ENCODE measurements at places on chromosomes 2 and 18.

- DNase-seq: no peak
These were observed 147.2 kb downstream of the ASB1 start for GRCh38 chr2:238573916-238574315.

GRCh38 chr2:227853765-227854271 lies 17.6 kb upstream of the DAW1 start:
- no peak for DNase-seq

- peak; percentile 95 for DNase-seq
These were observed 1.0 kb upstream of the AGBL5 start for GRCh38 chr2:27050281-27050995.

DNA sequence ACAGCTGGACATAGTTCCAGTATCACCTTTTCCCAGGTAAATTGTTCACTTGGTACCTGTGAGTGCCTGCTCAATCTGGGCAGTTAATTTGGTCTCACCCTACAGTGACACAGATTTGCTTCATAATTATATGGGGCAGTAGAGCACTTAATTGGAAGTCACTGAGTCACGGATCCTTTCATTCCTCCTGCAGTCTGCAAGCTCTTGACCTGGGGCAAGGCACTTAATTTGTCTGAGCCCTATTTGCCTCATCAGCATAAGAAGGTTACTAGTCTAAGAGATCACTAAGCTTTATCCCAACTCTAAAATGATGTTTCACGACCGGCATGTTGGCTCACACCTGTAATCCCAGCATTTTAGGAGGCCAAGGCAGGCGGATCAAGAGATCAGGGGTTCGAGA lies 8.9 kb downstream of the FBXO36 start:
- no peak for DNase-seq

- no peak for DNase-seq
These were observed 35.0 kb downstream of the PXDN start for GRCh38 chr2:1709335-1709605.

DNA sequence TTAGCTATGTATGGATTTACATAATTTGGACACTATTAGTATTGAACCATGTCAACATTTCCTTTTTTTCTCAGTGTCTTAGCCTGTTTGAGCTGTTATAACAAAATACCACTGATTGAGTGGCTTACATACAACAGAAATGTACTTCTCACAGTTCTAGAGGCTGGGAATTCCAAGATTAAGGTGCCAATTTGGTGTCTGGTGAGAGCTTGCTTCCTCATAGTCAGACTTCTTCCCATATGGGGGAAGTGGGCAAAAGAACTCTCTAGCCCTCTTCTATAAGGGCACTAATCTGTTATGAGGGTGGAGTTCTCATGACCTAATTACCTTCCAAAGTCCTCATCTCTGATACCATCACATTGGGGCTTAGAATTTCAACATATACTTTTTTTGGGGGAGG lies 12.6 kb downstream of the ZNF804A start:
- DNase-seq: no peak

DNA sequence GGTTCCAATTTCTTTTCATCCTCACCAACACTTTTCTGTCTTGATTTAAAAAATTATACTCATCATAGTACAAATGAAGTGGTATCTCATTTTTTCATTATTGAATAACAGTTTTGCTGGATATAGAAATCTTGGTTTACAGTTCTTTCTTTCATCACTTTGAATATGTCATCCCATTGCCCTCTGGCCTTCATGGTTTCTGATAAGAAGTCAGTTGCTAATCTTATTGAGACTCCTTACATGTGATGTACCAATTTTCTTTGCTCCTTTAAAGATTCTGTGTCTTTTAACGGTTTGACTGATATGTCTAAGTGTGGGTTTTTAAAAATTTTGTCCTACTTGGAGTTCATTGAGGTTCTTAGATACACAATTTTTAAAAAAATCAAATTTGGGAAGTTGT lies 35.0 kb downstream of the SLC3A1 start:
- no peak for DNase-seq

DNA sequence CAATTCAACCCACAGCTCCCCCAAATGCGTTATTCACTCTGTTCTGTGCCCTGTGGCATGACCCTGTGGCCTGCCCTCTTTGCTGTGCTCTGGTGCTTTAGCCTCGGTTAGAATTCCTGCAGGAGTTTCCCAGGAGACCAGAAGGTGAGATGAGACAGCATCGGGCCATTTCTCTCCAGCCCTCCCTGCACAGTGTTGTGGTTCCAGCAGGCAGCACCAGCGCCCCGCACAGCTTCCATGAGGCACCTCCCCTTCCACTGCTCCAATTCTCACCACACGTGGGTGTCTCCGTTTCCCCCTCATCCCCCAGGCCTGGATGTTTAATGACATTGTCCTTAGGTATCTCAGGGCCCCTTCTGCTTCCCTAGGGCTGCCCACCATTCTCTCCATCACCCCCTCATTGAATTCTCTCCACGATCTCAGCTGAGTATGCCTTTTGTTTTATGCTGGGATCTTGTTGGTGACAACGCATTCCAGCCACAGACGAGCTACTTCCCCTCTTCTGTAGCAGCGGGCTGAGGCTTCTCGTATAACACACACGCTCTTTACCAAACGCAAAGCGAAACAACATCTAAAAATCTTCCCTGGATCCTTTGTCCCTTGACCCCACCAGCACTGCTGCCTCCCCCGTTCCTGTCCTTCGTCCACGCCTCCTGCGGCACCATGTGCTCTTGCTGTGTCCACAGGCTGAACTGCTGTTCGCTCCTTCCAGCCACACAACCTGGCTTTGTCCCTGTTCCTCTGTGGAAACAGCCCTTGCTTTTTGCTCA lies 35.1 kb downstream of the ACKR3 start:
- no peak for DNase-seq

GRCh38 chr2:36710858-36711515 lies 14.5 kb downstream of the VIT start:
- no peak for DNase-seq

DNA sequence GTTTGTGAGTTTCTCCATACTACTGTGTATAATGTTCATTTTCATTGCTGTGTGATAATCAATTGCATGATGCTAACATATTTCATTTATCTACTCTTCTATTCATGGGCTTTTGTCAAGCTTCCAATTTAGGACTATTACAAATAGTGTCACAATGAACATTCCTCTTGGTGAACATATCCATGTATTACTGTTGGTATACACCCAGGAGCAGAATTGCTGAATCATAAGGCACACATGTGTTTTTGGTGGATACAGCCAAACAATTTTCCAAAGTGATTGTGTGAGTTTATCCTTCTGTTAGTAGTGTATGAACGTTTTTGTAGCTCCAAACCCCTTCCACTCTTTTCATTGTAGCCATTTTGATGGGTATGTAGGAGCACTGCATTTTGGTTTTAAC lies 101.6 kb upstream of the COPS8 start:
- DNase-seq: no peak

DNA sequence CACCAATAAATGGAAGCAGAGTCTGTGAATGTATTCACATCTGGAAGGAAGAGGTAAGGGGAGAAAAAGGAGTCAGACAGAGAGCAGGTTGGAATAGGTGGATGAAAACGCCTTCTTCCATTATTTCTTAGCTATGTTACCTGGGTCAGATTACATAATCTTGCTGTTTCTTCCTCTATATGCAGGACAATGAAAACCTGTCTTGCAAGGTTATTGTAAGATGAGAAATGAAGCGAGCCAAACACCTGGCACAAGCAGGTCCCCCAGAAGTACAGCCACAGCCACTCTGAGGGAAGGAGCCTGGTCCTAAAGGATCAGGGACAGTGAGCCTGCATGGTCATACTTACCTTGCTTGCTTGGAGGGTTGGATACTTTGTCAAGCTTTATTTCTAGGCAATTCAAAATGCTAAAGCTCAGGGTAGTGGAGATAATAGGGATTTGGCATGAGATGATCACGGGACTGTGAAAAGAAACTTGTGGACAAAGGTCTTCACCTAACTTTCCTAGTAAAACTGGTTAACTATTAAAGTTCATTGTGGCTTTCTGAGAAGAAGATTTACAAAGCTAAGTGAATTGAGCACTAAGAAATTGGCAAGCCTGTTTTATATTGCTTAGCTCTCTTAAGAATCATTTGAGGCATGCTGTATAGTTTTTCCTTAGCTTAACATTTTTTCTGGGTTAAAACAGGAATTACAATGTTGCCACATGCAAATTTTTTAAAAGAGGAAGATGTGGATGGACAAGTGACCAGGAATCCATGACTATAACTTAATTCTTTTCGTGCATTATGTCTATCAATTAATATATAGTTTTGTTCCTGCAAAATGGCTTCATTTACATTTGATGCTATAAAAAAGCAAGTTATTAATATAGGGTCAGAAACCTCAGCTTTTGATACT lies 15.7 kb upstream of the PLA2R1 start:
- DNase-seq: no peak

GRCh38 chr2:174788291-174788929 lies 24.1 kb upstream of the CHRNA1 start:
- no peak for DNase-seq

GRCh38 chr18:31634331-31634713 lies 42.6 kb downstream of the TTR start:
- no peak for DNase-seq

- DNase-seq: no peak
These were observed 20.1 kb upstream of the FANCL start for GRCh38 chr2:58261209-58261608.

DNA sequence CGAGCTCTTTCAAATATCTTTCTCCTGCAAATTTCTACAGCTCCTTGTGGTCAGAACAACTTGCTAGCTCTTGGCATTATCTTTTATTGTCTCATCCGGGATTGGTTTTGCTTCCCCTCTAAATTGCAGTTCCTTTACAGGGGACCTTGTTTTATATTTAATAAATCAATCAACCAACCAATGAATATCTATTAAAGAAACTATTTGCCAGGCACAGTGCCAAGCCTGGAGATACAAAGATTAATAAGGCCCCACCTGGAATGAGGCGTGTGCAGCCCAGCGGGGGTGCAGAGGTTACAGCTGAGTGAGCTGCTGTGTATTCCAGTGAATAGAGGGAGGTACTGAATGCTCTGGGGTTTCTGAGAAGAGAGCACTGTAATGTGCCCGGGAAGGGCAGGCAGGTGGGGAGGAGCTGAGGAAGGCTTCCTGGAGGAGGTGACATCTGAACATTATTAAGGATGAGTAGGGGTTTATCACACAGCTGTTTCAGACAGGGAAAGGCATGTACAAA lies 51.8 kb downstream of the LIPG start:
- DNase-seq: no peak

DNA sequence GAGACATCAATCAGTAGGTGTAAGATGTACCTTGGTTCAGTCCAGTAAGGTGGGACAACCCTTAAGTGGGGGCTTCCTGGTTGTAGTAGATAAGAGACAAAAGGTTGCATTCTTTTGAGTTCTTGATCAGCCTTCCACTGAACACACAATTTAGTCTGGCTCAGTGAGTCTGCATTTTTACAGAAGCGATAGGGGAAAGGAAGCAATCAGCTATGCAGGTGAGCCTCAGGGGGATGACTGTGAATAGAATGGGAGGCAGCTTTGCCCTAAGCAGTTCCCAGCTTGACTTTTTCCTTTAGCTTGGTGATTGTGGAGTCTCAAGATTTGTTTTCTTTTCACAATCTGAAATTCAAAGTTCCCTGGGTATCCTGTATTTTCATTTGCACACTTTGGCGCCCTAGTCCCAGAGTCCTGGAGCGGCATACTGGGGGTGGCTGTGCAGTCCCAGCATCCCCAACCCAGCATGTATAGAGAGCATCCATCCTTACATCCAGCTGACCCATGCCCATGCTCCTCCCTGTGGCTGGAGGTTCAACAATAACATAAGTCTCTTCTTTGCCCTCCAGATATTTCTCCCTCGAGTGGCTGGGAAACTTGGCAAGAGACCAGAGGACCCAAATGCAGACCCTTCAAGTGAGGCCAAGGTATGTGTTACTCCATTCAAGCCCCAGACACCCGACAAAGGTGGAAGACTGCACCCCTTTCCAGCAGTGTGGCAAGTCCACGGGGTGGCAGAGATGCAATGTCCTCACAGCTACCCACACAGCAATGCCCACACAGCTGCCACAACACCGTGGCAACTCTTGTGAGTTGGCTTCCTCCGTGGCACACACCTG lies 20.1 kb upstream of the PRLH start:
- DNase-seq: no peak

GRCh38 chr2:147250652-147251356 lies 594.0 kb upstream of the ACVR2A start:
- DNase-seq: no peak

- no peak for DNase-seq
These were observed 1232.6 kb upstream of the NRXN1 start for GRCh38 chr2:52264488-52264887.

- DNase-seq: no peak
These were observed 19.2 kb downstream of the PRKCE start for GRCh38 chr2:45670646-45671045.

DNA sequence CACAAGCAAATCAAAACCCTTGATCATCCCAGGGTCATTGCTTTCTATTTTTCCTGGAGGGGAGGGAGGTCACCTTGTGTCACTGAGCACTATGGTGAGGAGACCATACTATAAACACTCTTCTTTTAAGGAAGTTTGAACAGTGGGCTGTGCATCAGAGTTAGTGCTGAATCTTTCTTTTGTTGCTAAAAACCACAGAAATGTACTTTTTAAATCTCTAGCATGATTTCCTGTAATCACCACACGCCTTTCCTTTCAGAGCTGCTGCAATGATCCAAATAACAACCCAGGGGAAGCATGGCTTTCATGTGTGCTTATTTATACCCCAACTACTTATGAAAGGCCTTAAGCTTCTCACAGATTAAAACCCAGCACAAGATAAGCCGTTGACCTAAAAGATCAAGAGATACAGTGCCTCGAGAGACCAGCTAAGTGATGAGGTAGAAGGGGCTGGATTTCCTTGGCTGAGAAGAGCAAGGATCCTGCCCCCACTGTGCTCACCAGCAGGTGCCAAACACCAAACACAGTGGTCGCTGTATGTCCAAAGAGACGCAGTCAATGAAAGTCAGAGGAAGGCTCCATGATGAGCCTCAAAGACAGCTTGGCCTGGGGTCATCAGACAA lies 34.7 kb downstream of the TRABD2A start:
- no peak for DNase-seq

DNA sequence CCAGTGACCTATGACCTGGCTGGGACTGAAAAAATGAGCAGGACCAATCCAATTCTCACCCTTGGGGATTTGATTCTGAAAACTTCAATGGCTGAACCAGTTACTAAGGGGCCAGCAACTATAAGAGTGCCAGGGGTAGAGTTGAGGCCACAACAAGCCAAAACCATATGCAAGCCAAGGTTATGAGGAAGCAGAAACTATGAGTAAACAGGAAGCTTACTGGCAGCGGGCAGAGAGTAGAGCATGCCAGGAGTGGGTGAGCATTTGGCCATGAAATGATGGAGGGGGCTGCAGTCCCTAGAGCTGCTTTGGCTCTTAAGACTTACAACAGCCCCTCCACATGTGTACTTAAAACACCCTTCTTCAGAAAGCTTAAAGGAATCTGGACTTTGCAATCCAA lies 82.4 kb downstream of the RBMS1 start:
- DNase-seq: no peak

DNA sequence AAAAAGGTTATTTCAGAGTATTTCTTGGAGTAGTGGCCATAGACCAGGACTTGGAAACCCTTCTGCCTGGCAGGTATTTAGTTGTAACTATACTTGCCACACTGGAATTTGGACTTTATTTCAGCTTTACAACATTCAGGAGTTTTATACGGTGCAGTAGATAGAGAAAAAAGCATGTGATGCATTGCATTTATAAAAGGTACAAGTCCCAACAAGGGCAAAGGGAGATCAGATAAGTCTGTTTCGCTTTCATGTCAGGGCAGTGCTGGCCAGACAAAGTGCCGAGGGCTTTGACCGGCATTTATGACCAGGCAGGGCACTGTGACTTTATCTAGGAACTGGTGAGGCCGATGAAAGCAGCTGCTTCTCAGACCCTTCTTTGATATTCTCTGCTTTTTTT lies 145.4 kb downstream of the RTN4 start:
- DNase-seq: no peak

GRCh38 chr18:7593218-7593819 lies 26.2 kb downstream of the PTPRM start:
- no peak for DNase-seq

Measured in hindlimb muscle (tissue), 1 donor.